Osteocyte (in vitro differentiated cells): ENCODE measurements at places on chromosomes 4 and X. TPM values are rescaled to one million over a fixed set of nuclear protein-coding genes. Genes with fewer than 3 reads are reported as not detected.

- peak overlapping the region; percentile 66 for H3K4me3 ChIP-seq
Observed at GRCh38 chr4:184383497-184384055, 90.8 kb downstream of the IRF2 start.

DNA sequence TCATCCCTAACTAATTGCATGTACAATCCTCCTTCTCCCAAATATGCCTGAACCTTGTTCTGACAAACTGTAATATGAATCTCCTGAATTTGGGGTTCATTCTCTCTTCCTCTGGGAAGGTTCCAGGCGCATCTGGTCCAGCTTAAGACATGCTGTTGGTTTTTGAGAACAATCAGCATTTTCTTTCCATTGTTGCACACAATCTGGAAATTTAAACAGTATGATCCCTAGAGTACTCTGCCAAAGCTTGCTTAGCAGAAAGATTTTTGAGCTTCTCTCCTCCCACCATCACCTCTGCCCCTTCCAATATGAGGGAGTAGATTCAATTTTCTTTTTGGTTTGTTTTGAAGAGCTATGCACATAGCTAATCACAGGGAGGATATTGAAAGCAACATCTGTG lies 50.1 kb downstream of the SRPX start:
- H3K4me1 ChIP-seq: peaks cover 26% of the 10 kb centered on the region
- peak overlapping the region; percentile 28 for H3K27ac ChIP-seq
- H3K4me3 ChIP-seq: no peak overlapping the region
- H3K27me3 ChIP-seq: no peaks in the 10 kb centered on the region
- no peak for DNase-seq

DNA sequence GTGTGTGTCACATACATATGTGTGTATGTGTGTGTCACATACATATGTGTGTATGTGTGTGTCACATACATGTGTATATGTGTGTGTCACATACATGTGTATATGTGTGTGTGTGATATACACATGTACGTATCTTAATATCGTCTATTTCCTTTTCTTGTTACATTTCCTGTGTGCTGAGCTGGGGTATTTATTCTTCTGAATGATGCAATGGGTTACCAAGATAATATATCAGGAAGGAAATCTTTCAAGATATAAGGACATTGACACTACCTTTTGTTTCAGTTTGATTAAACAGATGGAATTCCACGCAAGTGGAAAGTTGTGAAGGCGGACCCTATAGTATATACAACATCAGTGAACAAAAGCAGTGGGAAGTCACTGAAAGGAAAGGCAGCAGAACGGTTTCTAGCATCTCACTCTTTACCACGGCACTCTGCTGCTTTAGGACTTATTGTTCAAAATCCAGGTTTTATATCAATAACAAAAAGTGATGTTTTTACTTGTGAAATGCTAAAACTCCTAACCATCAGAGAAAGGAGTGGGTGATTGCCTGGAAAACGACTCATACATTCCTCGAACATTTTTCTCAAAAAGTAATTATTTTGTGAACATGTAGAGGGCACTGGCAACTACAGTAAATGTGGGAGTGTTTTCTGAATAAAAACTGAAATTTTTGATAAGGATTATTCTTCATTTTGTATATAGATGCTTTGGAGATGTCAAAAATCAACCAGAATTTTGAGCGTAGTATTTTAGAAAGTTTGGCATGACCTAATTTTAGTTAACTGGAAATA lies 43.1 kb upstream of the IL21 start:
- H3K27me3 ChIP-seq: no peaks in the 10 kb centered on the region
- no peak for DNase-seq
- no peak overlapping the region for H3K4me3 ChIP-seq
- H3K4me1 ChIP-seq: peaks cover 46% of the 10 kb centered on the region
- no peaks in the 10 kb centered on the region for H3K36me3 ChIP-seq

Gene PDE6B
- total RNA-seq: 1.6 TPM in 2 replicates
